Left hindlimb (tissue), 1 donor: ENCODE measurements at places on chromosomes 3 and 15.

- no peak for DNase-seq
Observed at GRCh38 chr3:195597229-195597628, 13.5 kb upstream of the APOD start.

DNA sequence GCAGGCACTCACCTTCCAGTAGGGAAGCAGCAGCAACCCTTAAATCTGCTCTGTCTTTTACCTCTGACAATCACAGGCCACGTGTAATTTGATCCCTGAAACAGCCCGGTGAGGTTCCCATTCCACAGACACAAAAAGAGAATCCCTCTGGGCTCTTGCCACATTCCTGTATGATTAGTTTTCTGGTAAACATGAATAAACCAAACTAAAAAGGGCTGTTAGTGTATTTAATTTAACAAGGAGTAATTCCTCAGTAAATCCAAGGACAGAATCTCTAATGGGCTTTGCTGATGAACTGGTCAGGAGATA, 186.9 kb downstream of the FAM43A start:
- no peak for DNase-seq

- DNase-seq = peak; percentile 86
Observed at GRCh38 chr15:78933823-78934654, 10.8 kb downstream of the CTSH start.

GRCh38 chr3:123271466-123272159, 69.9 kb downstream of the SEC22A start:
- no peak for DNase-seq

GRCh38 chr3:148309390-148310035, 388.2 kb upstream of the AGTR1 start:
- no peak for DNase-seq

GRCh38 chr3:76509179-76509830, 530.6 kb upstream of the ROBO2 start:
- no peak for DNase-seq

DNA sequence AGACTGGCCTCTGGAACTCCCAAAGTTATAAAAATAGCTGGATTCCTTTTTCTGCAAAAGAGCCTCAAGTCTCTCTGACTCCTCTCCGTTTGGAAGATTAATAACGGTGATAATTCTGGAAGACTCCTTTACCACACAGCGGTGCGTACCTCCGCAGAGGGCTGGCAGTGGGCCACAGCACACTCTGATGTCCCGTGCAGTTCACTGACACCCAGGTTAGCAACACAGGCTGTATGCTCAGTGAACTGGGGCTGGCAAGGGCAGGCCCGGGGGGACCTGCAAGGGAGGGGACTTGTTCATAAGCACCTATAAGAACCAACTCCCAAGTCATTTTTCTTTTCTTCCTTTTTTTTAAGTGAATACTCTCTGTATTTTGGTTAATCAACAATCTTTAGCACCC, 120.3 kb upstream of the TJP1 start:
- no peak for DNase-seq

GRCh38 chr15:77974416-77975331, 102.8 kb downstream of the TBC1D2B start:
- no peak for DNase-seq

DNA sequence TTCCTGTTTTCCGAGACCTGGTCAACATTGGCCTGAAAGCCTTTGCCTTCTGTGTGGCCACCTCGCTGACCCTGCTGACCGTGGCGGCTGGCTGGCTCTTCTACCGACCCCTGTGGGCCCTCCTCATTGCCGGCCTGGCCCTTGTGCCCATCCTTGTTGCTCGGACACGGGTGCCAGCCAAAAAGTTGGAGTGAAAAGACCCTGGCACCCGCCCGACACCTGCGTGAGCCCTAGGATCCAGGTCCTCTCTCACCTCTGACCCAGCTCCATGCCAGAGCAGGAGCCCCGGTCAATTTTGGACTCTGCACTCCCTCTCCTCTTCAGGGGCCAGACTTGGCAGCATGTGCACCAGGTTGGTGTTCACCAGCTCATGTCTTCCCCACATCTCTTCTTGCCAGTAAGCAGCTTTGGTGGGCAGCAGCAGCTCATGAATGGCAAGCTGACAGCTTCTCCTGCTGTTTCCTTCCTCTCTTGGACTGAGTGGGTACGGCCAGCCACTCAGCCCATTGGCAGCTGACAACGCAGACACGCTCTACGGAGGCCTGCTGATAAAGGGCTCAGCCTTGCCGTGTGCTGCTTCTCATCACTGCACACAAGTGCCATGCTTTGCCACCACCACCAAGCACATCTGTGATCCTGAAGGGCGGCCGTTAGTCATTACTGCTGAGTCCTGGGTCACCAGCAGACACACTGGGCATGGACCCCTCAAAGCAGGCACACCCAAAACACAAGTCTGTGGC, 16.9 kb downstream of the TMEM43 start:
- DNase-seq = no peak

DNA sequence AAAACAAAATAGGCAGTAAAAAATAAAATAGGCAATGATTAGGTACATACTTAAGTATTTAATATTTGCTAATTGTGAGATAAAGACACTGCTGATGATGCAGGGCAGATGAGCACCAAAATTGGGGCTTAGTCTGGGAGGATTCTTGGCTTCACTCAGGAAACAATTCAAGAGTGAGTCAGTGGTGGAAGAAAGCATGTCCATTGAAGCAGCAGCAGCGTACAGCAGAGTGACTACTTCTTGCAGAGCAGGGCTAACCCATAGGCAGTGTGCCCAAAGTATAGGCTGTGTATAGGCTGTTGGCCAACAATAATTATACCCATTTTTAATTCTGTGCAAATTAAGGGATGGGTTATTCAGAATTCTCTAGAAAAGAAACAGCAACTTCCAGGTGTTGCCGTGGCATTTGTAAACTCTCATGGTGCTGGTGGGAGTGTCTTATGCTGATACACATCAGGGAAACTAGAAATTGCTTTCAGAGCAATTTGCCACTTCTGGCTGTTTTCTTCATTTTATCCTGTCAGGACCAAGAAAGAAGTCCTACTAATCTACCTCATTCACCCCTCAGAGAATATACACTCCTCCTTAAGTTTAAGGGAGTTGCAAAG, 317.3 kb upstream of the NAALADL2 start:
- DNase-seq = no peak

DNA sequence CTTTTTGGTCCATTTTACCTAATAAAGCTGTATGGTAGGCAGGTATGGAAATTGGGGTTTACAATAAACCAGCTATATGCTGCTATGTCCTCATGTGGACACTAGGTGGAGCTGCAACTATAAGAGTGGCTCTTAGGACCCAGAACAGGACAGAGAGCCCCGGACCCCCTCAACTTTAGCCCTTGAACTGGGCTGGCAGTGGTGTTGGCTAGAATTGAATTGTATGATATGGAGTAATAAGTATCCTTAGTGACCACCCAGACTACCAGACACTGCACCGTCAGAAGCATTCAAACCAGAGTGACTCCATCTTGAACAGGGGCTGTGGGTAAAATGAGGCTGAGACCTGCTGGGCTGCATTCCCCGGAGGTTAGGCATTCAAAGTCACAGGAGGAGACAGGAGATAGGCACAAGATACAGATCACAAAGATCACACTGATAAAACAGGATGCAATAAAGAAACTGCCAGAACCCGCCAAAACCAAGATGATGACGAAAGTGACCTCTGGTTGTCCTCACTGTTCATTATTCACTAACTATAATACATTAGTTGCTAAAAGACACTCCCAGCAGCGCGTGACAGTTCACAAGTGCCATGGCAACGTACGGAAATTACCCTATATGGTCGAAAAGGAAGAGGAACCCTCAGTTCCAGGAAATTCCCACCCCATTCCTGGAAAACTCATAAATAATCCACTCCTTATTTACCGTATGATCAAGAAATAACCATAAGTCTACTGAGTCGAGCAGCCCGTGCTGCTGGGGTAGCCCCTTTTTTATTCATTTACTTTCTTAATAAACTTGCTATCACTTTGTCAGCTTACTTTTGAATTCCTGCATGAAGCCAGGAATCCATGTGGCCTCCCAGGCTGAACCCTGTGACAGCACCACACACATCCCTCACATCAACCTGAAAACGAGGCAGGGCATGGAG, 68.7 kb upstream of the BLM start:
- DNase-seq = no peak

DNA sequence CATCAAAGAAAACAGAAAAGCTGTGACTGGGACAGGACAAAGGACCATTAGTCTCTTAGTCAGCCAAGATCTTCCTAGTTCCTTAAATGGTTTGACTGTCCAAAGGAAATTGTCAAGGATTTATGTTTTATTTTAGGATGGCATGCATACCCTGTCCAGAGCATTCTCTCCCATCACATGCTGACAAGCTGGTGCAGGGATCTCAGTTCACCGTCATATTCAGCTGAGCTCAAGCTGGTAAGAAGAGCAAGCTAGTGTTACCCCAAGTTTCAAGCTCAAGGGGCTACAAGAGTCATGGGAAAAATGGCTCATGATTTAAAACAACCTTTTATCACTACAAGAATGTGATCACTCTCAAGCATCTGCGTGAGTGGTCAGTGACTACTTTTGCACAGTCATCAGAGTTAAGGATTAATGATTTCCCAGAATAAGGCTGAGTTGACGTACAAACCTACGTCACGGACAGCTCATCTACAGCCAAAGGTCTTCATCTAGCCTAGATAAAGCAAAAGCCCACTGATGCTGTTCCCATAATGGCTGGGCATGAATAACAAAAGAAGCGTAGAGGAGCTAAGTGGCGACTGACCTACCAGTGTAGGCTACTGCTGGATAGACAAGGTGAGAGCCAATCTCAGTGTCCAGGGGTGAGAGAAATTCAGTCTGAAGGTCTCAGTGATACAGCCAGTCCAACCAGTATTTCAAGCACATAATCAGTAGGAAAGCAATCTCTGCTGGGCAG, 157.5 kb downstream of the GABRB3 start:
- no peak for DNase-seq

GRCh38 chr15:79853492-79854328, 43.1 kb downstream of the MTHFS start:
- DNase-seq = peak; percentile 56

DNA sequence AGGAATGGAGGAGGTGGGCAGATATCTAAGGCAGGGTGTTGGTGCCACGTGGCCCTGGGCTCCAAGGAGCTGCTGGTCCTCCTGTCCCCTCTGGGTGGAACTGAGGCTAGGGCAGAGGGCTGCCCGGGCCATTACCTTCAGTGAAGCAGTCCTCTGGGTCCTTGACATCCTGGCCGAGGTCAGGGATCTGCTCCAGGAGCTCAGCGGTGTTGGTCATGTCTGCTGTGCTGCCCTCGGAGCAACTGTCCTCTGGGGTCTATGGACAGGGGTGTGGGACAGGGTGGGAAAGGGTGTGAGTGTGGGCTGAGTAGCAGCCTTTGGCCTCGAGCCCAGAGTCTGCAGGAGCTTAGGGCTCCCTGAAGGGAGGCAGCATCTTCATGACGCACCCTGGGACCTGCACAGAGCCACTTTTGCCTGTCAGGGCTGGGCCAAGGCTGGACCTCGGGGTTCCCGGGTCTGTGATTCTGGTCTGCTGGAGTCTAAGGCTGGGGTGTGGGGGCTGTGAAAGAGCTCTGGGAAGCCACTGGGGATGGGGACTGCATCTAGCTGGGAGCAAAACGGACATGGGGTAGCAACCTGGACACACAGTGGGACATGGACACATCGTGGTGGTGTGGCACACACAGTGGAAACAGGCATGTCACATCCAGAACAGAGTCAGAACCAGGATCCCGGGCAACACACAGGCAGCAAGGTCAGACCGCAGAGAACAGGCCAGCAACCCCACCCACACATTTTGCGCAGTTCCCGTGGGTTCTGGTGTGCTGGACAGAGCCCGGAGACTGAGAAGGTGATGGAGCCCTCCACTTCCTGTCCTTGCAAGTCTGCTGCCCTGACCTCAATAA, 72.7 kb downstream of the SCN5A start:
- DNase-seq = no peak
